ENCODE measurements at places on chromosomes 4 and X. TPM values are rescaled to one million over a fixed set of nuclear protein-coding genes. Genes with fewer than 3 reads are reported as not detected.

Gene TLR10
- 0.48 TPM for total RNA-seq

GRCh38 chrX:112687189-112687691 lies 7.5 kb upstream of the LHFPL1 start:
- DNase-seq = no peak
- no peak overlapping the region for H3K4me3 ChIP-seq
- no peaks in the 10 kb centered on the region for H3K4me1 ChIP-seq
- no peaks in the 10 kb centered on the region for H3K36me3 ChIP-seq

DNA sequence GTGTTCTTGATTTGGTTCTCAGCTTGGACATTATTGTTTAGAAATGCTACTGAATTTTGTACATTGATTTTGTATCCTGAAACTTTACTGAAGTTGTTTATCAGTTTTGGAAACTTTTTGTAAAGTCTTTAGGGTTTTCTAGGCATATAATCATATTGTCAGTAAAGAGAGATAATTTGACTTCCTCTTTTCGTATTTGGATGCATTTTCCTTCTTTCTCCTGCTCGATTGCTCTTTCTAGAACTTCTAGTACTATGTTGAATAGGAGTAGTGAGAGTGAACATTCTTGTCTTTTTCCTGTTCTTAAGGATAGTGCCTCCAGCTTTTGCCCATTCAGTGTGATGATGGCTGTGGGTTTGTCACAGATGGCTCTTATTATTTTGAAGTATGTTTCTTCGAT lies 24.1 kb downstream of the TMPRSS11A start:
- H3K4me1 ChIP-seq = no peaks in the 10 kb centered on the region
- DNase-seq = no peak
- H3K36me3 ChIP-seq = no peaks in the 10 kb centered on the region
- H3K27ac ChIP-seq = no peak overlapping the region
- H3K27me3 ChIP-seq = no peaks in the 10 kb centered on the region
- no peak overlapping the region for H3K4me3 ChIP-seq

DNA sequence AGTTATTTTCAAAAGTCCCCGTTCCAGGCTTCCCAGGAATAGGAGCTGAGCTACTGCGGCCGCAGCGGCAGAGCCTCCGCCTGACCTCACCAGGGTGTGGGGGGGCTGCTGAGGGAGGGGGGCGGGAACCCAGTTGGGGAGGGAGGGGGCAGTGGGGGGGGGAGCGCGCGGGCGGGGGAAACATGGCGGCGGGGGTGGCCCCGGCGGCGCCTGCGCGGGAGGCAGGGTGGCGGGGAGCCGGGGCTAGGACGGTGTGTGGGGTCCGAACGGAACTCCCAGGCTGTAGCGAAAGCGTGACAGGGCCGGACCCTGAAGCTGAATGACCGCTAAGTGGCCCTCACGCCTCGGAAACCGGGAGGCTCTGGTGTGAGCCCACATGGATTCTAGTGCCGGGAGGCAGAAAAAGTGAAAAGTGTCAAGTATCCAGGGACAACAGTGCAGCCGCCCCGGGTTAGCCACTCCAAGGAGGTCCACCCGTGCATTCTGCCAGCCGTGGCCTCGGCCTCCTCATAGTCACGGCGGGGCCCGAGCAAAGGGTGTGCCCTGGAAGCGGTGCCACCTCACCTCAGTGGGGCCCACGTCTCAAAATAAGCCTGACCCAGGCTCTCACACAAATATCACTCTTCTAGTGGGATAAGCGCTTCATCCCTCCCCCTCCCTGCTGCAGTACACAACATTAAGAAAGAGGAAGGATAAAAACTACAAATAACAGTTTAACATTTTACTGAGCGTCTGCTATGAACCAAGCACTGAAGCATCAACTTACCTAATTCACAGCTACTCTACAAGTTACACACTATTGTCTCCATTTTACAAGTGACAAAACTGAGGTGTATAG lies at the start of gene KLHL13:
KLHL13 (minus strand) TSS at position 98 of the 838 bp plus-strand sequence. CDS start 88,337 bp downstream, outside the sequence.
- H3K4me1 ChIP-seq = no peaks in the 10 kb centered on the region
- H3K27me3 ChIP-seq = no peaks in the 10 kb centered on the region
- H3K36me3 ChIP-seq = no peaks in the 10 kb centered on the region
- no peak for DNase-seq

Gene PLAC8
- total RNA-seq = 7.9 TPM

GRCh38 chrX:145715641-145716138 lies 101.9 kb upstream of the SLITRK2 start:
- H3K27me3 ChIP-seq = no peaks in the 10 kb centered on the region
- H3K4me3 ChIP-seq = no peak overlapping the region
- DNase-seq = no peak
- no peaks in the 10 kb centered on the region for H3K36me3 ChIP-seq
- H3K27ac ChIP-seq = no peak overlapping the region

Gene TSC22D3
- total RNA-seq = 1,046 TPM

Gene CYBB
- total RNA-seq = 23.5 TPM

GRCh38 chr4:121344098-121344497 lies 36.7 kb downstream of the QRFPR start:
- no peak overlapping the region for H3K27ac ChIP-seq
- no peak overlapping the region for H3K4me3 ChIP-seq
- no peak for DNase-seq

GRCh38 chr4:110849461-110849860 lies 226.6 kb upstream of the PITX2 start:
- no peak for DNase-seq
- H3K4me1 ChIP-seq = no peaks in the 10 kb centered on the region
- H3K4me3 ChIP-seq = no peak overlapping the region
- no peaks in the 10 kb centered on the region for H3K27me3 ChIP-seq
- no peaks in the 10 kb centered on the region for H3K36me3 ChIP-seq
- H3K27ac ChIP-seq = no peak overlapping the region

GRCh38 chr4:26257850-26258249 lies 63.0 kb upstream of the RBPJ start:
- DNase-seq = no peak
- H3K36me3 ChIP-seq = no peaks in the 10 kb centered on the region
- no peak overlapping the region for H3K27ac ChIP-seq
- no peaks in the 10 kb centered on the region for H3K27me3 ChIP-seq

GRCh38 chr4:150960079-150960478 lies 55.0 kb downstream of the LRBA start:
- no peak overlapping the region for H3K27ac ChIP-seq
- no peak for DNase-seq
- H3K4me1 ChIP-seq = no peaks in the 10 kb centered on the region
- no peak overlapping the region for H3K4me3 ChIP-seq
- H3K27me3 ChIP-seq = no peaks in the 10 kb centered on the region

DNA sequence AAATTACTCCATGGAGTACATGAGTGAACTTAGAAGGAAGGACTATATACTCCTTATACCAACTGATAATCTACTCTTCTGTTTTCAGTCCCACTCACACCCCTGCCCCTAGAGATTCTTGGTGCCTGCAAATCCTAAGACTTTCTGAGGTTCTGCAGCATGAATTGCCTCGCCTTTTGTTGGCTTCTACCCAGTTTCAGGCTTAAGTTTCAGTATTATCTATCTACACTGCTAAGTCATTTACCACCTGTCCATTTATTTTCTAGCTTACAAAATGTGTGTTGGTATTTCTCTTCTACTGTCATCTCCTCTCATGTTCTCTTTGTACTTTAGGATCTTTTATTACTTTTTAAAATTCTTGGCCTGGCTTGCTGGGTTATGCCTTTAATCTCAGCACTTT lies 94.4 kb upstream of the AMOT start:
- no peaks in the 10 kb centered on the region for H3K4me1 ChIP-seq
- H3K36me3 ChIP-seq = no peaks in the 10 kb centered on the region
- no peak overlapping the region for H3K4me3 ChIP-seq
- no peak overlapping the region for H3K27ac ChIP-seq

DNA sequence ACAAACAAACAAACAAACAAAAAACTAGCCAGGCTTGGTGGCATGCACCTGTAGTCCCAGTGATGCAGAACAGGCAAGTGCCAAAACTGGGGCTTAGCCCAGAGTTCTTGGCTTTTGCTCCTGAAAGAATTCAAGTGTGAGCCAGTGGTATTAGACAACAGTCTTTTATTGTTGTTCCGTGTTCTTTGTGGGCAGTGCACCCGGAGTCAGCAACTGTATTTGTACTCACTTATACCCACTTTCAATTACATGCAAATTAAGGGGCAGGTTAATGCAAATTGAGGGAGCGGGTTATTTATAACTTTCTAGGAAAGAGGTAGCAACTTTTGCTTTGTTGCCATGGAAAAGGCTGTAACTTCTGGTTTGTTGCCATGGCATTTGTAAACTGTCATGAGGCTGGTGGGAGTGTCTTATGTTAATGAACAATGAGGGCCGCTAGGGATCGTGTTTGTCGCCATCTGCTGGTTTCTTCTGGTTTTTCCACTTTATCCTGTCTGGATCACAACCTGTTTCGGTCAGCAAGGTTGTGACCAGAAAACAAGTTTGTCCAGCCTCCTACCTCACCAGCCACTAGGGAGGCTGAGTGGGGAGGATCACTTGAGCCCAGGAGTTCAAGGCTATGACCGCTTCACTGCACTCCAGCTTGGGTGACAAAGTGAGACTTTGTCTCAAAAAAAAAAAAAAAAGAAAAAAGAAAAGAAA lies 88.8 kb upstream of the ESX1 start:
- H3K27me3 ChIP-seq = peaks cover 79% of the 10 kb centered on the region
- H3K4me1 ChIP-seq = no peaks in the 10 kb centered on the region
- no peak for DNase-seq
- no peak overlapping the region for H3K4me3 ChIP-seq
- H3K36me3 ChIP-seq = no peaks in the 10 kb centered on the region

Gene DAPP1
- total RNA-seq = 2.7 TPM

DNA sequence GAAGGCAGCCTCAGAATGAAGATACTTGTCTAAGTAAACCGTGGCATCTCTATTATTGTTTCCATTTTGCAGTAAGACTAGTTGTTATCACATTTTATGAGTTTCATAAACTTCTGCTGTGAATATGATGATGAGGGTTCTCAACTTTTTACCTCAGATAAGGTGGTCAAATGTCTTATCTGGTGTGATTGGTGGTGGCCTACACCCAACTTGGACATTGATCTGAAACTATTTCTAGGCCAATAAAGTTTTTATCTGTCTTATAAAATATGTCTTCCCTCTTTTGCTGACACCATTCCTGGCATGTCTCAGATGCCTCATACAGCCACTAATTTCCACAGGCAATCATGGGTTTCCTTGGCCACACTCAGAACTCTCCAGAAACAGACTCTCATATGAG lies 480.3 kb upstream of the NR3C2 start:
- H3K4me3 ChIP-seq = no peak overlapping the region
- no peaks in the 10 kb centered on the region for H3K4me1 ChIP-seq
- H3K27me3 ChIP-seq = no peaks in the 10 kb centered on the region
- no peak for DNase-seq
- no peaks in the 10 kb centered on the region for H3K36me3 ChIP-seq
- no peak overlapping the region for H3K27ac ChIP-seq

- no peak overlapping the region for H3K27ac ChIP-seq
- DNase-seq = no peak
- no peaks in the 10 kb centered on the region for H3K4me1 ChIP-seq
- H3K4me3 ChIP-seq = no peak overlapping the region
- H3K27me3 ChIP-seq = no peaks in the 10 kb centered on the region
- no peaks in the 10 kb centered on the region for H3K36me3 ChIP-seq
Measured at GRCh38 chr4:93710847-93711430, 117.6 kb upstream of the ATOH1 start.

Gene UGT2A2
- not detected for total RNA-seq

DNA sequence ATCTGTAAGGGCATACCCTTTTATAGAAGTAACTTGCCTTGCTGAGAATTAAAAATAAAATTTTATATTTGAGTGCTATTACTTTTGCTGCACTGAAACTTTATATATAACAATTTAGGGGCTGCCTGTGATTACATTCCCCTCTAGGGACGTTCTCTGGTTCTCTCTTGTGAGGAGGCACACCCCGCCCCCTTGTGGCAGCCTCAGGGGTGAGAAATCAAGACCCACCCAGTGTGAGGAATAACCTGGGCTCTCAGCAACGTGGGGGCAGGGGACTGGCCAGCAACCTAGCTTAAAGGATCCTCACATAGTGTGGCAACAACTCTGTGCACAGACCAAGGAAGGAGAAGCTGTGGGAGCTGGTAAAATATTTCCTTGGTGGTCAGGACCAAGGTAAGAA lies 43.7 kb downstream of the MAGEA9 start:
- H3K4me3 ChIP-seq = no peak overlapping the region
- no peaks in the 10 kb centered on the region for H3K27me3 ChIP-seq
- DNase-seq = no peak
- no peaks in the 10 kb centered on the region for H3K4me1 ChIP-seq
- H3K27ac ChIP-seq = no peak overlapping the region
- no peaks in the 10 kb centered on the region for H3K36me3 ChIP-seq

- no peak for DNase-seq
- no peaks in the 10 kb centered on the region for H3K36me3 ChIP-seq
- no peaks in the 10 kb centered on the region for H3K27me3 ChIP-seq
- no peaks in the 10 kb centered on the region for H3K4me1 ChIP-seq
Measured at GRCh38 chr4:77097611-77098010, 21.8 kb upstream of the CCNI start.

Gene CLGN
- 1.6 TPM for total RNA-seq

DNA sequence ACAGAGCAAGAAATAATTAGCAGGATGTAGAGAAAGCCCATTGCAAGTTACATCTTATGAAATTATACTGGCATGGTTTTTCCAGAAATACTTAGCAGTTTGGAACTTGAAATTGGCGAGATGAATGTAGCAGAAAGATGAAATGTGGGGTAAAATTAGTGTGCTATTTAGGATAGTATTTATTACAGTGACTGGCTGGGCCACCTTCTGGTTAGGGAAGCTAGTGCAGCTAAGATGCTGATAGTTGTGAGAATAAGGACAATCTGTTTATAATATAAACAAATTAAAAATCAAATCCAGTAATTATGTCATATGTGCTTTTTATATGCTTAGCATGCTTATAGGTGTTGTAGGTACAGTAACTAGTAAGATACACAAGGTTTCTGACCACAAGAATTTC lies 74.8 kb downstream of the IL15 start:
- H3K27me3 ChIP-seq = no peaks in the 10 kb centered on the region
- no peaks in the 10 kb centered on the region for H3K36me3 ChIP-seq
- no peak overlapping the region for H3K27ac ChIP-seq
- H3K4me3 ChIP-seq = no peak overlapping the region
- H3K4me1 ChIP-seq = no peaks in the 10 kb centered on the region
- DNase-seq = no peak

Gene FOXR2
- not detected for total RNA-seq

DNA sequence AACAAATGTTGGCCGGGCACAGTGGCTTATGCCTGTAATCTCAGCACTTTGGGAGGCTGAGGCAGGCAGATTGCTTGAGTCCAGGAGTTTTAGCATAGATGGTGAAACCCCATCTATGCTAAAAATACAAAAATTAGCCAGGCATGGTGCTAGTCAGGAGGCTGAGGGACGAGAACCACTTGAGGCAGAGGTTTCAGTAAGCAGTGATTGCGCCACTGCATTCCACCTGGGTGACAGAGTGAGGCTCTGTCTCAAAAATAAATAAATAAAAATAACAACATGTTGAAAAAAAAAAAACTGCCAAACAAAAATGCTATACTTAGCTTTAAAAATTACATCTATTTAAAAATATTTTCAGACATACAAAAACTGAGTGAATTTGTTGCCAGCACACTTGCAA lies 374.2 kb upstream of the SMIM31 start:
- H3K27me3 ChIP-seq = peaks cover 25% of the 10 kb centered on the region
- no peak for DNase-seq
- no peak overlapping the region for H3K4me3 ChIP-seq

- H3K4me3 ChIP-seq = no peak overlapping the region
- no peak overlapping the region for H3K27ac ChIP-seq
- DNase-seq = peak; percentile 42
- H3K36me3 ChIP-seq = no peaks in the 10 kb centered on the region
Measured at GRCh38 chr4:1381944-1382541, 24.2 kb downstream of the NKX1-1 start.
